ENCODE measurements at places on chromosomes 11 and 22. TPM values are rescaled to one million over a fixed set of nuclear protein-coding genes. Genes with fewer than 3 reads are reported as not detected.

HORMAD2 gene
- not detected for total RNA-seq

APOA4 gene
- total RNA-seq = not detected

PHETA2 gene
- 0.16 TPM for total RNA-seq

MRGPRX3 gene
- not detected for total RNA-seq

SORL1 gene
- 0.59 TPM for total RNA-seq

OR52I2 gene
- total RNA-seq = not detected

CNTN5 gene
- 0.96 TPM for total RNA-seq

FZD4 gene
- 0.99 TPM for total RNA-seq

SHISAL1 gene
- 49.6 TPM for total RNA-seq

CELSR1 gene
- total RNA-seq = 0.59 TPM

CHRNA10 gene
- total RNA-seq = not detected

GALR3 gene
- total RNA-seq = not detected
